ENCODE measurements at places on chromosomes 12 and 14.

GRCh38 chr12:128069359-128069997 lies 197.5 kb upstream of the TMEM132C start:
- DNase-seq, result peak; percentile 33

- peak; percentile 50 for DNase-seq
Measured at GRCh38 chr12:614411-614970, 48.8 kb downstream of the NINJ2 start.

DNA sequence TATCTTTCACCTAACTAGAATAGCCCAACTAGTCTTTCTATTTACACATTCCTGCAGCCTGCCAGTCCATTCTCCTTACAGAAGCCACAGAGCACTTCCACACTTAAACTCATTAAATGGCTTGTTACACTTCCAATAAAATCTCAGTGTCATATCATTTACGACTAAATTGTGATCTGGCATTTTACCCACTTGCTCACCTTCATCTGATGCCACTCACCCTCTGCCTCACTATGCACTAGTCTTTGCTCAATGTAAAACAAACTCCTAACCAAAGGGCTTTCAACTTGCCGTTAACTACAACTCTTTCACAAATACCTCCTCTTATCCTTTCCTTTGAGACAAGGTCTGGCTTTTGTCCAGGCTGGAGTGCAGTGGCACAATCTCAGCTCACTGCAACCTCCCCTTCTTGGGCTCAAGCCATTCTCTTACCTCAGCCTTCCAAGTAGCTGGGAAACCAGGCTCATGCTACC lies 24.1 kb downstream of the YAF2 start:
- DNase-seq, result no peak

DNA sequence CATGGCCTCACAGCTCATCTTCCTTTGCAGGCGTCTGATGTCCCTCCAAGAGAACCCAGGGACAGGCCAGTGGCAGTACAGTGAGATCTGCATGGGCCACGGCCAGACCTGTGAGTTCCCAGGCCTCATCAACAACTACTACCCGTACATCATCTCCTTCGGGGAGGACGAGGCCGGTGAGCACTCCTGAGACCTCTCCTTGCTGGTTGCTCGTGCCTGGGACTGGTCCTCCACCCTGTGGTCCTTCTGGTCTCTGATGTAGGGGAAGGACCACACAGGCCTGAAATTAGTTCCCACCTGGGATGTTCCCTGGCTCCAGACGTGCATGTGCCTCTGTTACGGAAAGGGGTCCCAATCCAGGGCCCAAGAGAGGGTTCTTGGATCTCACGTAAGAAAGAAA lies 17.9 kb downstream of the HHIPL1 start:
- DNase-seq, result no peak

- no peak for DNase-seq
Measured at GRCh38 chr12:30870491-30871265, 55.9 kb upstream of the TSPAN11 start.

DNA sequence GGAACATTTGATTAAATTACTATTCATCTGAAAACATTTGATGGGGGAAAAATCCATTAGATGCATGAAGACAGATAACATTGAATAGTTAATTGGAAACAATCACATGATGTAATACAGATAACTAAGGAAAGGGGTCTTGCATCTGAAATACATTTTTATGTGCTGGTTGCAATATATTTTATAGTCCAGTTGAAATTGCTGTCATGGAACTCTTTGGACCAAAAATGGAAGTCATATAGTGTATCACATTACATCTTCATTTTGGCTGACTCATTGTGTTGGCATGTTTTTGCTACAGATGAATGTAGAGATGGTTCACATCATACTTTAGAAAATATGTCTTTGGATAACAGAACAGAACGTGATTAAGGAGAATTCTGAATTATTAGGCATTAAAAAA lies 43.0 kb upstream of the GNPNAT1 start:
- DNase-seq, result no peak

GRCh38 chr14:69886453-69887242 lies 7.4 kb downstream of the SMOC1 start:
- DNase-seq, result no peak

DNA sequence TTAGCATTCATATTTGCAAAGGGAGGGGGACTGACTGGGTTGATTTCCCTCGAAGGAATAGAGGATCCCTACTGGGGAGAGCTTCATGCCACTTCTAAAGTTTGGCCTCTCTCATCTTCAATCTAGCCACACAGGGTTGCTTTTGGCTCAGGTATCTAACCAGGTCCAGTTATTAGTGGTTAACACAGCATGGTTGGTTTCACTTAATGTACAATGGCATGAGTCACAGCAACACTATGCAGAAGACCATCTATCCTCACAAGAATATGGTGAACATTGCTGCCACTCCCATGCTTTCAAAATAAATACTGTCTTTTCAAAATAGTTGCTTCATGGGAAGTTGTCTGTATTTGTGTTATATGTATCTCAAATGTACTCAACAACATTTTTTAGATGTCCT lies 6.6 kb upstream of the RAB3IP start:
- no peak for DNase-seq

- DNase-seq, result no peak
Measured at GRCh38 chr12:131687346-131688125, 23.4 kb upstream of the SFSWAP start.

GRCh38 chr14:70962935-70963334 lies 55.7 kb downstream of the PCNX1 start:
- DNase-seq, result no peak

DNA sequence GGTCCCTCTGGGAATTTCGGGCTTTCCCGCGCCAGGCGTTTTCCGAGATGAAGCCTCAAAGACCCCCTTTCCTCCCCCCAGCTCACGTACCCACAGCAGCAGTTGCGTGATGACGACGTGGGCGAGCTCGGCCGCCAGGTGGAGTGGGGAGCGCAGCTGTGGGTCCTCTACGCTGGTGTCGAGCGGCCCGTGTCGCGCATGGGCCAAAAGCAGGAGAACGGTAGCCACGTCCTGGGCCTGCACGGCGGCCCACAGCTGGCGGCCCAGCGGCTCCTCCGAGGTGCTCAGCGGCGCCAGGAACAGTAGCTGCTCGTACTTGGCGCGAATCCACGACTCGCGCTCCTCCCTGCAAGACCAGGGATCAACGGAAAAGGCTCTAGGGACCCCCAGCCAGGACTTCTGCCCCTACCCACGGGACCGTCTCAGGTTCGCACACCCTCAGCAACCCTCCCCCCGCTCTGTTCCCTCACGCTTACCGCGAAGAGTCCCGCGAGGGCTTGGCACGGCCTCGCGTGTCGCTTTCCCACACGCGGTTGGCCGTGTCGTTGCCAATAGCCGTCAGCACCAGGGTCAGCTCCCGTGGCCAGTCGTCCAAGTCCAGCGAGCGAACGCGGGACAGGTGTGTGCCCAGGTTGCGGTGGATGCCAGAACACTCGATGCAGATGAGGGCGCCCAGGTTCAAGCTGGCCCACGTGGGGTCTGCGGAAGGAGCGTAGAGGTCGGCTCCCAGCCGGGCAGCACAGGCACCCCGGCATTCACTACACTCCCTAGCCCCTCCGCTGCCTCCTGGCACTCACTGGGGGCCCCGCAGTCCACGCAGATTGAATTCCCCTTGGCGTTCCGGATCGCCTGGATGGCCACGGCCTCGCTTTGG lies 11.4 kb downstream of the AGAP2 start:
- DNase-seq, result no peak

GRCh38 chr12:3311491-3312103 lies 179.4 kb upstream of the PRMT8 start:
- DNase-seq, result no peak

DNA sequence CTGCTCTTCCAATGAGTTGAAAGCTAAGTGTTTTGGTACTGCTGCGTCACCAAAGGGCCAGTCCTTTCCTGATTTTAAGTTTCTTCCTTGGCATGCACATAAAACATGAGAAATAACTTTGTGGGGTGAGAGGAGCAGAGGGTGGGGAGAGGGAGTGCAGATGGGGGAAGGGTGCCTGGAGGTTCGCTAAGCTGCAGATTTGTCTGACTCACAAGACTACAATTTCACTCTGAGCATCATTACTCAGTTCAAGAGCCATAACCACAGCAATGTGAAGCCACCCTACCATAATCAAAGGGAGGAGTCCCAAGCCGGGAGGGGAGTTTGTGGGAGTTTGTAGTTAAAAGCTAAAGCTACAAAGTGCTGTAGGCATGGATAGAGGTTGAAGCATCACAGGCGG lies 136.1 kb downstream of the ANO2 start:
- DNase-seq, result no peak

DNA sequence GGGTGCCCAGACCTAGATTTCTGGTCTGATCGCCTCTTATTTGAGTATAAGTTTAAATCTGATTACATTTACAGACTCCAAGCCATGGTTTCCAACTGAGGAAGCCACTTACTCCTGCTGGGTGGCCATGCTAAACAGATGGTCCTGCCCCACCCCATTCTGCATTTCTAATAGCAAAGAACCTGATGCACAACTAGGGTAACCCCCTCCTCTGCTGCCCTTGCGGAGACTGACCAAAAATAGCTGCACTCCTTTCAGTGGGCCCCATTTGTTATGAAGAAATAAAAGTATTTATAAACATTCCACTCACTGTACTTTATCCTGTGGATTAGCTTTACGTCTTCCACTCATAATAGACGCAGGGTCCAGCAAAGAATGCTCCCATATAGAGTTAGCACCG lies 6.8 kb downstream of the GIT2 start:
- DNase-seq, result no peak

DNA sequence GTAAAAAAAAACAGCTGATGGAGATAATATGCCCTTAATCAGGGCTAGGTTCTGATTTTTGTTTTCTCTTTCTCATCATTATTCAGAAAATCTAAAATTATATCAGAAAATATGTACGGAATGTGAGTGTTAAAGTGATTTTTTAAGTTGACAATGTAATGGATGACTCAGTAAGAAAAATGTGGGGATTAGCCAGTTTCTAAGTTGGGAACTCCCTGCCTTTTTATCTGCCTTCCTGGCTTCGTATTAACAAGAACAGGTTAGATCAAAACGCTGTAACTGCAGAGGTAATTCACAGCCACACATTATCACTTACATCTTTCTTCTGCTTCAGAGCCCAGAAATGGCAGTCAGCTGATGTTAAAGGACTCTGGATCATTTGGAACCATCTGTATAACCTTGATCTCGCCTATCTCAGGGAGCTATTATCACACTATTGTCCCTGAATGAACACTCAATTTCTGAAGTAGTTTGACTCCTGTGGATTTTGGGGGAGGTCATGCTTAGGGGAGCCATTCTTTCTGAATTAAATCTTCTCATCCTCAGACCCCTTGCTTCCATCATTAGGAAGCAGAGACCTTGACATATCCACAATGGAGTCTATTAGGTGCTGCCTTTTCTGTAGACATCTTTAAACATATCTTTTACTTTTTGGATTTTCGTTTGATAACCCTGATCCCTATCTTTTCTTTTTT lies 135.7 kb upstream of the SLC16A7 start:
- no peak for DNase-seq

DNA sequence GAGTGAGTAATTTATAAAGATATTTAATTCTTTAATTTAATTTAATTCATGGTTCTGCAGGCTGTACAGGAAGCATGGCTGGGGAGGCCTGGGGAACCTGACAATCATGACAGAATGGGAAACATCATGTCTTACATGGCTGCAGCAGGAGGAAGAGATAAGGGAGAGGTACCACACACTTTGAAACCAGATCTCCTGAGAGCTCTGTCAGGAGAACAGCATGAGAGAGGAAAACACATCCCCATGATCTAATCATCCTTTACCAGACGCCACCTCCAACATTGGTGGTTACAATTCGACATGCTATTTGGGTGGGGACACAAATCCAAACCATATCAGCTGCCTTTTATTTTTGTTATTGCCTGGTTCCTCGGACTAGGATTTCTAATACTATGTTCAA lies 928.6 kb downstream of the TMEM121 start:
- DNase-seq, result no peak

GRCh38 chr14:81613341-81614045 lies 79.8 kb upstream of the SEL1L start:
- DNase-seq, result no peak

DNA sequence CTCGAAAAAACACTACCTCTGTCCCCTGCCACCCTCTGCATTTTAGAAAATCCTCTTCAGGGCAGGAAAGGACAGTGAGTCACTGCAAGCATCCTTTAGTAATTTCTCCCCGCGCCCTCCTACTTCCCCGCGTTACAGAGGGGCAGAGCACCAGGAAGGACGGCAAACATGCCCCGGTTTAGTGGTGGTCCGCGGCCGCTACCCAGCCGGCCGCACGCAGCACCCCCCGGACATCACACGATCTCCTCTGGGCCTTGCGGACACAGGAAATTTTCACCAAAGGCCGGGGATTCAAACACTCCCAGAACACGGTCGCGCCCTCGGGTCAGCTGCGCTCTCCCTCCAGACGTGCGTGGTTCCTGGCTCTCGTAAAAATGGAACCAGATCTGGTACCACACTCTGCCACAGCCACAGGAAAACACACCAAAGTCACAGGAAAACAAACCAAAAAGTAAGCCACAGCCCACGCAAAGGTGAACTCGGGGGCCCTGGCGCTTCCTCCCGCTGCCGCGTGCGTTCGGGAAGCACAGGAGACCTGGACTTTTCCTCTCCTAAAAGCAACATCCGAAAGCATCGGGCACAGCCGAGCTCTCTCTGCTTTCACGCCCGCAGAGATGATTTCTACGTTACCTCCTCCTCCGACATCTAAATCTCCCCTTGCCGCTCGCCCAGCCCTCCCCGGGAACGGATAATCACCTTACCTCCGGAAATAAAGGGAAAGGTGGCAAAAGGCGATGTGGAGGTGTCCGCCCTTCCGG lies 839 bp downstream of the SLC38A1 start:
- DNase-seq, result peak; percentile 4

- DNase-seq, result no peak
Measured at GRCh38 chr14:106058342-106058741, 532.0 kb downstream of the TMEM121 start.

GRCh38 chr12:29656762-29657538 lies 126.8 kb downstream of the TMTC1 start:
- no peak for DNase-seq

DNA sequence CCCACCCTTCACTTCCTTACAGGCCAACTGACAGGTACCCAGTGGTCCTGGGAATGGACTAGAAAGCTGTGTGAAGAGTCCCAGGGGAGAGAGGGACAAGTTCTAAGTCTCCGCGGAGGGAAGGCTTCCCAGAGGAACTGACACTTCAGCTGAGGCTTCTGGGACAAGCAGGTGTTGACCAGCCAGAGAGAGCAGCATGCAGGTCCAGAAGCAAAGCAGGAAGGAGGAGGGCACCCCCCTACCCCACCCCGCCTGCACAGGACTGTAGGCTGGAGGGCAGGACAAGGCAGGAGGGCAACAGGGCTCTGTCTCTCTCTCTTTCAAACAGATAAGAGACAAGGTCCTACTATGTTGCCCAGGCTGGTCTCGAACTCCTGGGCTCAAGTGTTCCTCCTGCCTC lies 58.2 kb upstream of the CORO1C start:
- DNase-seq, result no peak
